ENCODE measurements at places on chromosomes 5 and 9. TPM values are rescaled to one million over a fixed set of nuclear protein-coding genes. Genes with fewer than 3 reads are reported as not detected.

DNA sequence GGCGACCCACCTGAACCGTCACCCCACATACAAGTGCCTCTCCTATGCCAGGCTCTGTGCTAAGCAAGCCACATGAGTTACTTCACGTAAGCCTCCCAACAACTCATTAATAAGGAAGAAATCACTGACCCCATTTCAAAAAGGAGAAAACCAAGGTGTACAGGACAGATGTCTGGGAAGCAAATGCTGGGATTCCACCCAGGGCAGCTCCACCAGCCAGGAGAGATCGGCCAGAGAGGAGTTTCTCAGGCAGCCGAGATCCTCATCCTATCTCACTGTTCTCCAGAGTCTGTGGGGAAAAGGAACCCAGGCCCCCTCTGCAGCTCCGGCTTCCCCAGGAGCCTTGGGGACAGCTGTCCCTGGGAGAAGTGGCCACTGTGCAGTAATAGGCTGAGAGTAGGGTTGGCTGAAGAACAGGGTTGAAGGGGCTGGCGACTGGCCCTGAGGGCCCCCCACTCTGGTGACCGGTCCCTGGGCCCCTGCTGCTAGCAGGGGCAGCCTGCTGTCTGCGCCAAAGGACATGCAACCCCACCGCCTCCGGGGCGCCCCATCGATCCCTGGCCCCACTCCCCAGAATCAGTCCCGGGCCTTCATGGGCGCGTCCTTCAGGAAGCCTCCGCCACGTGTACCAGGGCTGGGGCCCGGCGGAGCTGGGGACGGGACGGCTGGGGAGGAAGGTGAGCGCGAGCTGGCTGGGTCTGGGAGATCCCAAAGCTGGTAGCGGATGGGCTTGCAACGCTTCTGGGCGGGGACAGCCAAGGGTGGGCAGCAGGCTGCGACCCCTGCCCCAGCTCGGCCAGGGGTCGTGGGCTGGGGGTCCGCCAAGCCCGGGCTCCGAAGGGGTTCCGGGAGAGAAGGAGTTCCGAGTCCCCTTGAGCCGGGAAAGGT, 44.1 kb upstream of the STXBP1 start:
- no peak for DNase-seq

GRCh38 chr9:129604766-129605163, 16.1 kb downstream of the C9orf50 start:
- DNase-seq, result no peak

CHSY3 gene
- 19.7 TPM for total RNA-seq

DNA sequence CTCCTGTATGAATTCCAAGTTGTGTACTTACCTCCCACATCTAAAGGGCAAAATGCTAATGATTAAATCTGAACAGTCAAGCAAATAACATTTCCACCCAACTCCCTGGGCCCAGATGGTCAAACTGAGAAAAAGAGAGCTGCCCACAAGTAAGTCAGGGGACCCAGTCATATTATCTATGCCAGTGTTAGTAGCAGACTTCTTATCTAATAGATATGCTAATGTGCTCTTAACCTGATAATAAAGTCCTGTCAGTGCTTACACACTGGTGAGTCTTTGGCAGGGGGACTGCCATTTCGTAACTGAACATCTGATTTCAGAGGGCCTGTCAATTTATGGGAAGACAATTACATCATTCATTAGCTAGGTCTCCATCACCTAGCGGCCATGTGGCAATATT, 292.3 kb upstream of the WWC1 start:
- no peak for DNase-seq

DNA sequence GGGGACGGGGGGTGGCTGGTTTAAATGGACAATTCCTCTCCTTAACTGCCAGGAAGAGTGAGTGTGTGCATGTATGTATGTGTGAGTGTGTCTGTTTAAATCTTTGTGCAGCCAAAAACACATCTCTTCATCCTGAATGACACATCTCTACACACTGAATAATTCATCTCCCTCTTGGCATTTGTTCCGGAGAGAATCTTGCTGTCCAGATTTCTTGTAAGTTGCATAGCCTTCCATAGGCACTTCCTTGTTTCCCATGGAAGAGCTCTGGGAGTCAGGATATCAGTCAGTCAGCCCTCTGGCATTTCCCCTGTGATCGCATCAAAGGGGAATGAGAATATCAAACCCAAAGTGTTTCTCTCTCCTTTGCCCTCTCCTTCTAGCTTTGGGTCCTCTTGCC, 74.7 kb downstream of the WWC1 start:
- DNase-seq, result no peak

FBXL7 gene
- 32.6 TPM for total RNA-seq

GRCh38 chr5:1297243-1297642, 2.4 kb upstream of the TERT start:
- DNase-seq, result no peak

DNA sequence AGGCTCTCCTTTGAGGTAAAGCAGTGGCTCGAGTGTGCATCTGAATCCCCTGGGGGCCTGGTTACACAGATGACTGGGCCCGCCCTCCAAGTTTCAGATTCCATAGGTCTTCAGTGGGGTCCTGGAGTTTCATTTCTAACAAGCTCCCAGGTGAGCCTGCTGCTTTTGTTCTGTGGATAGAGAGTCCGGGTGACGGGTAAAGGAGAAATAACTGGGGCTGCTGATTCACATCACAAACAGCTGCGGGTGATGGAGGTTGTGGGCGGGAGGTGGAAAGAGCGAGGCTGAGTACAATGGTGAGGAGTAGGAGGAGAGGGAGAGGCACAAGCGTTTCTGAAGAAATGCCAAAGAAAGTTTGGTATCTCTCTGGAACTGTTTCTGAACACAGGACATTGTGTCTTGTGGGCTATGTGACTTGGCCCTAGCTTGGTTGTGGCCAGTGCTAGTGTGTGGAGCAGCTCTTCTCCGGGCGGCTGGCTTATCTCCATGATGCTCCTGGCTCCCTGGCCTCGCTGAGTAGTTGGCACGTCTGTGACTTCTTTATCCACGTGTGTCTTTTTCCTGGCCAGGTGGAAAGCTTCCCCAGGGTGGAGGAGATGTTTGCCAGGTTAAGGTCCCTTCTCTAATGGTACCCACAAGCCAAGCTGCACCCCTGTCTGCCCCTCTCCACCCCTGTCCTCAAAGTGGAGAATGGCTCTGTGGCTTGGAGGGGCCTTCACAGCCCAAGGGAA, 61.7 kb downstream of the HSPA4 start:
- no peak for DNase-seq

GRCh38 chr5:94102849-94103248, 361.4 kb upstream of the POU5F2 start:
- DNase-seq, result no peak

GRCh38 chr9:99058964-99059921, 45.7 kb upstream of the TGFBR1 start:
- DNase-seq, result no peak

DNA sequence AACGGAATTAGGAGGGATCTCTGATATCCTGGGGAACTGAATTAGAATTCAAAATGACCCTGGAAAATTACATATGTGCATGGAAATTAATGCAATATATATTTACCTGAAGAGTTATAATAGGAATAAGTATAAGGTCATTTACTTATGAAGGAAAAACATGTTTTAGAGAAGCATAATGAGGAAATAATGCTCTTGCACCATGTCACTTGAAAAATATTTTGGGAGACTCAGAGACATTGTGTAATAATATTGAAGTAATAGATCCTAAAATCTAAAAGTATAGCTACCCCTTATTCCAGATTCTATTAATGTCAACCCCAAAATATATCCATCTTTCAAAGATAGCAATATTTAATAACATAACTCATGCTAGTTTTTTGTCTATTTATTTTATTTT, 28.4 kb downstream of the SPZ1 start:
- DNase-seq, result no peak

GRCh38 chr9:2676466-2676865, 40.8 kb upstream of the KCNV2 start:
- DNase-seq, result no peak

SAPCD2 gene
- total RNA-seq, result 2.5 TPM

LCN9 gene
- total RNA-seq, result 2.0 TPM

INSL6 gene
- not detected for total RNA-seq

- DNase-seq, result no peak
Observed at GRCh38 chr5:54669845-54670244, 152.3 kb downstream of the SNX18 start.

Data from chondrocyte (in vitro differentiated cells).